ENCODE measurements at places on chromosomes 5 and 9.
A peak's percentile ranks its signal among the peaks of the same experiment; 100 is the strongest.

DNA sequence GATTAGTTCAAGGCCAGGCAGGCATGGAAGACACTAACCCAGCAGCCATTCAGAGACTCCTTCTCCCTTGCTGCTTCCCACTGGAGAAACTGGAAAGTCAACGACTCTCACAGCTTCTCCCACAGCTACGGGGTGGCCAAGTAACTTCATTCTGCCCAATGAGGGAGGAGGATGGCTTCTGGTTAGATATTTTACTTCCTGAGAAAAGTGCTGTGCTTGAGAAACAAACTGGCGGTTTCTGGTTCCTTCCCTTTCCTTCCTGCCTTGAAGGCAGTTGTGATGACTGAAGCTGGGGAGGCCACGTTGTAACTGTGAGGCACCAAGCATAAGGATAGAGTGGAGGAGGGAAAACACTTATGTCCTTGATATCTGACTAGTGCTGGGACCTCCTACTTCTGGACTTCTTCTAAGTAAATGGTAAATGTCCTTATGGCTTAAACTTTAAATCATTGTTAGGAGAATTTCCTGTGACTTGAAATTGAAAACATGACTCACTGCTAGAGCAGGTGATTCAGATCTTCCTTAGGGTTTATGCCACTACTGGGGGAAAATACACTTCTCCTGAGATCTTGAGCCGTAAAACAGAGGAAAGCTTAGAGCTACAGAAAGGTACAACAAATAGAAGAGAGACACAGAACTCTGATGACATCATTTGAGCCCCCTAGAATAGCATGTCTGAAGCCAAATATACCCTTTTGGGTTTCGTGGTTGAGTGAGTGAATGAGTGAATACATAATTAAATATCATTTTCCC is 3.1 kb upstream of the GNPDA1 start:
- DNase-seq = no peak

- DNase-seq = no peak
Observed at GRCh38 chr5:172850454-172850797, 16.4 kb downstream of the ERGIC1 start.

DNA sequence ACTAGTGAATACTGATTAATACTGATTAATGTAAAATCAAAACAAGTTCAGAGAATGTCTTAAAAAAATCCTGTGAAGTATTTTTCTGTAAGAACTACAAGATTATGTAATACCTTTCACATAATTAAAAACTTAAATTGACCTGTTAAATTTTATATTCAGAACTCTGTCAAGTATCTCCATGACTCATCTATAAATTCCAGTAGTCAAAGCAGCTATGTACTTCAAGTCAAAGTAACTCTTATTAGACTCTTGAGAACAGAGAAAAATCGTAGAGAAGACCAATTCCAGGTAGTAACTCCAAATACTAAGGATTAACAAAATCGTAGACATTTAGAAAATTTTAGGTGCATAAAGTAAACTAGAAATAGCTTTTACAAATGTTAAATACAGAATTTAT is 77.1 kb downstream of the HOMER1 start:
- DNase-seq = no peak

- no peak for DNase-seq
Observed at GRCh38 chr9:107922260-107922659, 432.7 kb upstream of the KLF4 start.

DNA sequence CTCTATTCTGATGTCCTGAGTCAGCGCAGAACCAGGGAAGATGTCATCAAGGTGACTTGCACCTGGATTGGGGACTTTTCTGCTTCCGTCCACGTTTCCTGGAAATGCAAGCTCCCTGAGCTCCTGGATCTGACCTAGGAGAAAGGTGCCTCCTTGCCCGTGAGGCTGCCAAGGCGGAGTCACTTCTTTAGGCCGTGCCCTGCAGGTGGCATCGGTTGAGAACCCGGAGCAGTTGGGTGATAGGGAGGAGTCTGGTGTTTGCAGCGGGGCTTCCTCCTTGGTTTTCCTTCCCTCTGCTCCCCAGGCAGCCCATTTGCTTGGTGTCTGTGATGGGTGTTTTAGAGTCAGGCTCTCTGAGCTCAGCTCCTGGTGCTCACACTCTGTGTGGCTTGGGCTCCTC is 15.2 kb downstream of the NANS start:
- no peak for DNase-seq

DNA sequence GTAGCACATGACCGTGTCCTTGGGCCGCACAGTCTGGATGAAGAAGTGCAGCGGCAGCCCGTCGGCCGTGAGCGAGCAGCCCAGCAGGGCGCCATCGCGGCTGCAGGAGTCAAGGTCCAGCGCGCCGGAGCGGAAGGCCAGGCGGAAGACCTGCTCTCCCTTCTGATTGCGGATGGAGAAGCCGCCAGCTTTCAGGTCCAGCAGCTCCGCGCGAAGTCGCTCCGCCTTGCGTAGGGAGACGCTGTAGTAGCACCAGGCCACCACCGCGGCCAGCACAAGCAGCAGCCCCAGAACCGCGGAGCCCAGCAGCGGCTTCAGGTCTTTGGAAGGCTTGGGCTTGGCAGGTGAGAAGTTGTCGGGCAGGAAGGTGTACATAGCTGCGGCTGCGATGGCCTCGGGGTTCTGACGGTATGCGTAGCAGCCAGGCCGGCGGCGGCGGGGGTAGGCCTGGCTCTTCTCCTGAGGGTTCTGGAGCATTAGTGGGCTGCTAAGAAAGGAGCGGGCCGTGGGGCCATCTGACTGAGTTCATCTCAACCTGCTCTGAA is 4.2 kb downstream of the MYORG start:
- DNase-seq = no peak

DNA sequence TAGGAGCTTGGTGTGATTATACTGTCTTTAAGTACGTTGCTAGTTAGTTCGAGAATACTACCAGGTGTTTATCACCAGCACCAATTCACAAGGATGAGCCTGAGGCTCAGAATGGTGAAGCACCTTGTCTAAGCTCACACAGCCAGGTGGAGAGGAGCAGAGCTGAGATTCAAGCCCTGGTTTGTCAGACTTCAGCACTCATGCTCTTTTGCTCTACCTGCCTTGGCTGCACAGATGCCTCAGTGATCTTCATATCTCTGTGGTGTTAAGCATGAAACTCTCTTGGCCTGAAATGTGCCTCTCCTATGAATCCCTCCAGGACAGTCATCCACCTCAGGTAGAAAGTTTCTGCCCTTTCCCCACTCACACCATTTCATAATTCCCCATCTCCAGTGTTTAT is 12.2 kb downstream of the CAMK4 start:
- DNase-seq = no peak

- no peak for DNase-seq
Observed at GRCh38 chr5:98656796-98657195, 116.7 kb upstream of the RGMB start.

- DNase-seq = no peak
Observed at GRCh38 chr9:84970432-84970831, 300.9 kb downstream of the NTRK2 start.

- DNase-seq = no peak
Observed at GRCh38 chr5:143118222-143118621, 285.3 kb downstream of the NR3C1 start.

DNA sequence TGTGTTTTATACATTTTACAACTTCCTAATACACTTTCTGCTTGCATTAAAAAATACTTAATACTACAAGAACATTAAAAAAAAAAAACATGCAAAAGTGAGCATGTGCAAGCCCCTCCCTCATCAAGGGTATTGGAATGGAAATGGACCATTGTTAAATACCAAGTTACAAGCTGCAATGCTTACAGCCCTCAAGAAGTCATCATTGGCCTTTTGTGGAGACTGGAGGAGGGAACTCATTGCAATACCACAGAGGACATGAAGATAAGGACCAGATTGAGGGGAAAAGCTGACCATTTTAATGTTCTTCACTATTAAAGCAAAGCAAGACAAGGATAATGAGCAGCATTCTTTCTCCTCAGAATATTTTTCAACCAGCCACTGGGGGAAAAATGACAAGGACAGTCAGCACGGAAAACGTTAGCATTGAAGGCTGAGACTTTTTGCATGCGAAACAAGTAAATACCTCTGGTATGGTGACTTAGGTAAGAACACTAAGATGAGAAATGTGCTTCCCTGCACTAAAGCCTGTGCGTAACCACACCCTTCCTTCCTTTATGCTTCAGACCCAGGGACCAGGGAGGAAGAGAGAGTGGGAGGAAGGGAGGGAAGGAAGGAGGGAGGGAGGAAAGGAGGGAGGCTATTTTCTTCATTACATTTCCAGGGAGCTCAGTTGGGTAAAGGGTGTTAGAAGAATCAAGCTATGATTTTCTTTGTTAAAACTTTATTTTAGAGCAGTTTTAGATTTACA is 141.1 kb upstream of the RAPGEF1 start:
- DNase-seq = no peak

DNA sequence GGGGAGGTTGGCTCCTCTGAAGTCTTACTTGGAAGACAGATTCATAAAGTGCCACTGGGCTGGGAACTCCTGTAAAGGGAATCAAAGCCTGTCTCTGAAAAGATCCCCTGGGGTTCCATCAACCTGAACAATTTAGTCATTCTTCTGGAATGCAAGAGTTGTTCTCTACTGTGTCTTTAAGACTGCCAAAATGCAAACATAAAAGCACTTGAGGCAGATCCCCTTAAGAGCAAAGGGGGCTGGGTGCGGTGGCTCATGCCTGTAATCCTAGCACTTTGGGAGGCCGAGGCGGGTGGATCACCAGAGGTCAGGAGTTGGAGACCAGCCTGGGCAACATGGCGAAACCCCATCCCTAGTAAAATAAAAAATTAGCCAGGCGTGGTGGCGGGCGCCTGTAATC is 16.7 kb downstream of the CDKN2AIPNL start:
- no peak for DNase-seq

- DNase-seq = peak; percentile 64
Observed at GRCh38 chr9:129175825-129176633, 2.0 kb downstream of the IER5L start.

DNA sequence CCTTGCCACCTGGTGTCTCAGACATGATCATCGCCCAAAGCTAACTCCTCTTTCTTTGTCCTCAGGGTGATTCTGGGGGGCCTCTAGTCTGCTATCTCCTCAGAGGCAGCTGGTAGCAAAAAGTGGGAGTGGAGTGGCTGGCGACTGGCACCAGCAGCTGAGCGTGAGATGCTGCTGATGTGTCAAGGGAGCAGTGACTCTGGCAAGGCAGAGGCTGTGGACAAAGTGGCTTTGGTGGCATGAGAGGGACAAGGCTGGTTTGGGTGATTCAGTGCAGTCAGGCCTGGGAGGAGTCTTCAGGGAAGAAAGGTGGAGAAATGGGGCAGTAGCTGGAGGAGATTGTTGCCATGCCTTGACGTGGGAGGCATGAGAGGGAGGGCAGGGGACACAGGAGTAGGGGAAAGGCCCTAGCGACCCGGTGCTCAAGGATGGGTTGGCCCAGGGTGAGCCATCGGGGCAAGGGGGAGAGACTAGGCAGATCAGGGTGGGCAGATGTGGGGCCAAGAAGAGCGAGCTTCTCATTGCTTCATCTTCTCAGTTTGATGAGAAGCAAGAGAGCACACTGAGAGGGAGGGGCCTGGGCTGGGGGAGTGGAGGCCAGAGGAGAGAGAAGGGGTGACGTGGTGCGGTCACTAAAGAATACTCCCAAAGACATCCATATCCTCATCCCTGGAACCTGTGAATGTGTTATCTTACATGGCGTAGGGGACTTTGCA is 64.2 kb upstream of the SPTLC1 start:
- DNase-seq = no peak

DNA sequence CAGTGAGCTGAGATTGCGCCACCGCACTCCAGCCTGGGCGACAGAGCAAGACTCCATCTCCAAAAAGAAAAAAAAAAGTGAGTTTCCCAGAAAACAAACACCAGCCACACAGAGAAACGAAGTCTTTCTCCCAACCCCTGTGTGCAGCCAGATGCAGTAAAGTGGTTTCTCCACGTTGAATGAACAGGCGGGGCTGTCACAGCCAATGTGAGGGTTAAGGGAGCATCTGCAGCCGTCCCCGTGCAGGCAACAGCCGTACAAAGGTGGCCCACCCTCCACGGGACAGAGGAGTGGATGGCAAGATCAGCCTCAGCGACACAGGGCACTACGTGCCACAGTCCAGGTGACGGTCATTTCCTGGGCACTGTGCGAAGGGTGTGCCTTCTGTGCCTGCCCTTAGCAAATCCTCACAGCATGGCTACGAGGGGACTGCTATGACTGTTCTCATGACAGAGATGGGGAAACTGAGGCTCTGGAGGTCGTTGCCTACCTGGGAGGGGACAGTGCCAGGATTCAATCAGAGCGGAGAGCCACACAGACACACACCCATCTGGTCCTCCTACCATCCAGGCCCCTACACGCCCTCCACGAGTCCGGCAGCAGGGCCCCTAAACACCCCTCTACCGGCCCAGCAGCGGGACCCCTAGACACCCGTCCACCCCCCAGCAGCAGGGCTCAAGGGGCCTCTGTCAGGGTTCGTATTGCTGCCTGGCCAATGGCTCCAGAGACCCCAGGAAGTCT is 2.3 kb downstream of the VAV2 start:
- no peak for DNase-seq

DNA sequence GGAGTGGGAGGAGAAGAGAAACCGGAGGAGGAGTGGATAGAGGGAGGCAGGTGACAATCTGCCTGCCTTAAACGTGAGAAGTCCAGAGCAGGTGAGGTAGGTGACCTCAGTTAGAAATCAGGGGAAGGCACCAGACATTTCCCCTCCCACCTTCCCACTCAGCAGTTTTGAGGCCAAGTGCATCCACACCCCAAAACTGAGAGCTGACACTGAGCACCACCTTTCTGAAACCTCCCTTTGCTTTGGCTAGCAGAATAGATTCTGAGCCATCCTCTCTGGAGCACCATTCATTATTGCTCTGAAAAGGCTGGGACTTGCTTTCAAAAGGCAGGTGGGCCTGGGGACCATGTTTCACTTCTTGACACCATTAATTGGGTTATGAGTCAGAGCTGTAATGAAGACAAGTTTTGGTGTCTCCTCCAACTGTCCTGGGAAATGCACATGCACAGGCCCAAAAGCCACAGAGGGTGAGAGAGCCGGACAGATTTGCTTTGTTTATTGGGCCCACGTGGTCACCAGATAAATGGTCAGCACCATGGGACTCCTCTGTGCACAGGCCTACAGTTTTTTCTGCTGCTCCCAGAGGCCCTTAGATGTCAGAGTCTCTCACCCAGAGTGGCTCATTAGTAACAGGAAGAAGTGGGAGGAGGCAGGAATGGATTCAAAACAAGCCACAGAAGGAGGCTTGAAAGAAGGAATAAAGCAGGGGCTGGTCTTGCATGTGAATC is 314.7 kb downstream of the TLE1 start:
- no peak for DNase-seq

GRCh38 chr9:123807251-123807650 is 122.7 kb downstream of the DENND1A start:
- no peak for DNase-seq
